ENCODE measurements at places on chromosomes 7 and 10.
A peak's percentile ranks its signal among the peaks of the same experiment; 100 is the strongest.

DNA sequence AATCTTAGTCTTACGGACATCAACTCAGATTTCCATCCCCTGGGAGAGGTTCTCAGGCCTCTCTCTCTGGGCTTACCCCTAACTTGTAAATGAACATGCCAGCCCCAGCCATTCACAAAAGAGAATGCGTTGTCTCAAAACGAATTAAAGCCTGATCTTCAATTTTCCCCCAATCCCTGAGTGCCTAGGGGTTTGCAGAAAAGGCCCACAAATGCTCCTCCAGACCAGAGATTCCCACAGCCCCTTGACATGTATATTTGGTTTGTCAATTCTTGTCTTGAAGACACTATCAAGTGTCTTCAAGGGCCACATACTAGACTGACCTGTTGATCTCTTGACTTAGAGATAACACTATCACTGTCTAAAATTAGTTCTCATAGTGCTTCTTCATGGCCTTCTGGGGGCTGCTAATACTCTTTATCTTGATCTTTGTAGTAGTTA, 11.9 kb upstream of the HOXA13 start:
- DNase-seq, result no peak

- DNase-seq, result no peak
Observed at GRCh38 chr10:78261291-78261690, 227.6 kb downstream of the RPS24 start.

DNA sequence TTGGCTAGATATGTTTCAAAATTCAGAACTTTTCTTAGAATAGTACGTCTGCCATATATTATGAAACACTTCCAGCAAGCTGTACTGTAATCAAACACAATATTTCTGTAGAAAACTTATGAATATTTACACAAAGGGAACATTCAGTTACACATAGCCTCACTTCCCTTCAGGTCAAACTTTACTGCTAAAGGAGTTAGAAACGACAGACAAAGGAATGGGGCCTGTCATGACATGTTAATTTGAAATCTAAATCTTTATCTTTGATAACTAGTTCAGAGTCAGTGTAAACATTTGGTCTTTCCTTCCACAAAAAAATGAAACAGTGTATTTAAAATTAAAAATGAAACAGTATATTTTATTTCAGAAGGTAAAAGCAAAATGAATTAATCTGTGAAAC, 1.0 kb upstream of the CROT start:
- no peak for DNase-seq

GRCh38 chr10:113450906-113451305, 101.9 kb upstream of the HABP2 start:
- no peak for DNase-seq

DNA sequence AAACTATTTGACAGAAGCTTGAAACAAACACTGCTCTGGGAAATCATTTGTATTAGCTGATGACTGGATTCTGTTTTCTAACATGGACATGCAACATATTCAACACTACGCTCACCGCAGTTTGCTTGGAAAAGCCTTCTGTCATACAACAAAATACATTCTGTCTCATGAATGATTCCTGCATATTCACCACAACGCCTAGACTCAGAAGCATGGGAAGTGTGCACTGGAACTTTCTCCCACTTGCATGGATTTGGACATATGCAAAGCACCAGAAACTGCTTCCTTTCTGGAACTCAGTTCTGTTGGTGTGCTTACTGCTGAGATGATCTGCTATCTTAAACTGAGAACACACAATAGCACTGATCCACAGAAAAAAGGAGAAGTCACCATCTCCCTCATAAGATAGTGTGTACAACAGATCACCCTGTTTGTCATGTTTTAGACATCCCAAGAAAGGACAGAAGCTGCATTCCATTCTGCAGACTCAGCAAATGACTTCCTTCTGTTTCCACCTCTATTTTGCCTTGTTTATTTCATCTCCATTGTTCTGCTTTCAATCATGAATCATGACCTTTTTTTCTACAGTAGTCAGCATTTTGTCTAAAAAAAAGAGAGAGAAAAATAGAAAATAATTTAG, 115.8 kb downstream of the HTR7 start:
- DNase-seq, result peak; percentile 22

DNA sequence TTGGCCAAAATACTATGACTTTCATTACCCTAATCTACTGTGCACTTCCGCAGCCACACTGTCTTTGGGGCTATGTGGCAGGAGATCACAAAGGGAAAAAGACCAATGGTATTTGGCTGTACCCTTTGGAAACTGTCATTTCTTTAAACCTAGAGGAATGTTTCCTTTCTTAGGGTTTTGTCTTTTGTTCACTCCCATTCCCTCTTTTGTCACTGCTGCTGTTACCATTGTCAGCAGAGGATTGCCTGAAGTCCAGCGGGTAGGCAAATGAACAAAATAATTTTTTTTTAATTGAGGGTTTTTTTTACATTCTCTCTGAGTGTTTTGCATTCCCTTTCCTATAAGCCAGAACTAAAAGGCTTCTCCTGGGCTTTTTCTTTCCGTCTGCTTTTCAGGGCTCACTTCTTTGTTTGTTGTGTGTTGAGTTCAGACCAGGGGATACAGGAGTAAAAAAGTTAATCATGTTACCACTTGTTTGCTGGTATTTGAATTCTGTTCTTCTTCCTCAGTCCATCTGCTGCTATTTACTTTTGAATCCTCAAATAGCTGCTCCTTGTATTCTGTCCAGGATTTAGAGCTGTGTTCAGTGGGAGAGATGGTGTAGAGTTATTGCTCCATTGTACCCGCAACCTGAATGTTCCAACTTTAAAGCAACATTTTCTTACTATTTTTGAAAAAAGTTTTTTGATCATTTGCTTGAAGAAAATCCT, 374.6 kb downstream of the SUGCT start:
- no peak for DNase-seq

- DNase-seq, result no peak
Observed at GRCh38 chr10:43136995-43137716, 1.1 kb upstream of the CSGALNACT2 start.

- DNase-seq, result no peak
Observed at GRCh38 chr7:106426803-106427202, 142.0 kb upstream of the NAMPT start.

DNA sequence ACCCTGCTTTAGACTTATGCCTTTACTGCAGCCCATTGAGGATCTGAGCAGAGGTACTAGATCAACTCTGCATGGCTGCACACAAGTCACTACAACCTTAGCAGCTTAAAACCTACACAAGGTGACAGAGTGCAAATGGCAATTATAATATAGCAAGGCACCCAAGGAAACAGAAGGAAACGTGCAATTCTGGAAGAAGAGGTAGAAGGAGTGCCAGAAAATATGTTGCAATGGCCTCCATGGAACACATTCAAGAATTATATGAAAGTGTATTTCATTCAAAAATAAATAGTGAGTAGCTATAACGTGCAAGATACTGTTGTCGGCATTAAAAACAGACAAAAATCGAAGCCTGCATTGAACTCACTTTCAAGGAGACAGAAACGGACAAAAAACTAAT, 2.9 kb upstream of the AKR1C8 start:
- DNase-seq, result no peak

GRCh38 chr10:26199841-26200240, 16.7 kb upstream of the GAD2 start:
- DNase-seq, result no peak

DNA sequence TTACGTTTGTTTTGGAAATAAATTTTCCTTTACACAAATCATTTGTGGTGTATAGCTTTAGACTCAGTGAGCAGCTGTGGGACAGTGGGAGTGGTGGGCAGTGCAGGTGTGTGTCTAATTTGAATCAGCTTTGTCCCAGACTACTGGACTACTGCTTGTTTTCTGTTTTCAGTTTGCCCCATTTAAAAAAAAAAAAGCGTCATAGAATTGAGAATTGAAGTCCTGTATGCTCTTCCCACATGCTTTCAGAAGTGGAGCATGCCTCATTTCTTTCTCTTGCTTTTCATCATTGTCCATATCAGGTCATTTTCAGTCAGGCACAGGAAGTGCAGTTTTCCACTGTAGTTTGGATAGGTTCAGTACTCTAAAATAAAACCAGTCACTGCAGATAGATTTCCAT, 66.1 kb downstream of the SHH start:
- no peak for DNase-seq

DNA sequence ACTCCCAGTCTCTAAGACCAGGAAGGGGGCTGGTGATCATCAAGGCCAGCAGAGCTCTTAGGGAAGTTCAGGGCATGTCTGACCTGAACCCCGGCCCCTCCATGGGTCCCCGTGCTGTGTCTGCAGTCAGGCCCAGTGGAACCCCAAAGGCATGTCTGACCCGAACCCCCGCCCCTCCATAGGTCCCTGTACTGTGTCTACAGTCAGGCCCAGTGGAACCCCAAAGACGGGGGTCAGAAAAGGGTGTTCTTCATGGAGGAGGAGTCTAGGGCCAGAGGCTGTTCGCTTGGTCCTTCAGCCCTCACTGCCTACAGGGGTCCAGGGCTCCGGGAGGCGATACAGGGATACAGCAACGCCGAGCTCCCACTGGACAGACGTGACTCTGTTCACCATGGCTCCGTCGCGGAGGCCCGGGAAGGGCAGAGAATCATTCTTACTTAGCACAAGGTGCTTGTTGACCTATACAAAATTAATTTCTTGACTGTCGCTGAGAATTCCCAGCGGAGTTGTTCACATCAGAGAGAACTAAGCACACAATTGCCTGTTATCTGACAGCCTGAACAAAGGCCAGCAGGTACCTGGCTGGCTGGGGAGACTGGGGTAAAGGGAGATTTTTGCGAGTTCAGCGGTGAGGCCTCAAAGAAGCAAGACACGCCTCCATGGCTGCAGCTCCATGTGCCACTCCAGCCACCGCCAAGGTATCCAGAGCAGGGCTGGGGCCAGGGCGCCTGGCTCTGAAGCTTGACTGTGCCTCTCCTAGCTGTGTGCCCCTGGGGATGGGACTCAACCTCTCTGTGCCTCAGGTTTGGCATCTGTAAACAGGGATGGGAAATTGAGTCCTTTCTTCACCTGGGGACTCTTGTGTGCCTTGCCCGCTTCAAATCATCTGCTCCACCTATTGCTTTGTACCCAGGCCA, 26.8 kb downstream of the EN2 start:
- no peak for DNase-seq

All from muscle of back (tissue), 13 donors.